ENCODE measurements at places on chromosomes 2 and 18. TPM values are rescaled to one million over a fixed set of nuclear protein-coding genes. Genes with fewer than 3 reads are reported as not detected.

The DLX1 gene
- not detected for total RNA-seq

The TWIST2 gene
- not detected for total RNA-seq

The ZNF521 gene
- not detected for total RNA-seq

The PFN4 gene
- not detected for total RNA-seq

The ALPI gene
- not detected for total RNA-seq

The ARHGAP15 gene
- 71.3 TPM for total RNA-seq

The PJVK gene
- total RNA-seq: 4.6 TPM

The SLC16A14 gene
- total RNA-seq: 1.5 TPM

DNA sequence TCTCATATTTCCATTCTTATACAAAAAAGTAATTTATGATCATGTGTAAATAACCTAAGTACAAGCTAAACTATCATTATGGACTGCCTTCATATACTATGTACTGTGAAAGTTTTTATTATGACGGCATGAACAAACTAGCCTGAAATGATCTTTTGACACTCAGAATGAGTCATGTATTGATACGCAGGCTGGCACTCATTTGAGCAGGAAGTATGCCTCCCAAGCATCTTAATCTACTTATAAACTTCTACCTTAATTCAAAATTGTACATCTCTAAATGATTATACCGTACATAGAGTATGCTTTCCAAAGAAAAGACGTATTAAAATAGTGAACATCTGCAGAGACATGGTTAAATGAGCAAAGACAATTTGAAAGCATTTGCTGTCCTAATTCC, 207.1 kb upstream of the SPOPL start:
- H3K36me3 ChIP-seq: no peaks in the 10 kb centered on the region
- no peak for DNase-seq
- no peak overlapping the region for H3K27ac ChIP-seq
- H3K4me1 ChIP-seq: no peaks in the 10 kb centered on the region
- no peak overlapping the region for H3K4me3 ChIP-seq

DNA sequence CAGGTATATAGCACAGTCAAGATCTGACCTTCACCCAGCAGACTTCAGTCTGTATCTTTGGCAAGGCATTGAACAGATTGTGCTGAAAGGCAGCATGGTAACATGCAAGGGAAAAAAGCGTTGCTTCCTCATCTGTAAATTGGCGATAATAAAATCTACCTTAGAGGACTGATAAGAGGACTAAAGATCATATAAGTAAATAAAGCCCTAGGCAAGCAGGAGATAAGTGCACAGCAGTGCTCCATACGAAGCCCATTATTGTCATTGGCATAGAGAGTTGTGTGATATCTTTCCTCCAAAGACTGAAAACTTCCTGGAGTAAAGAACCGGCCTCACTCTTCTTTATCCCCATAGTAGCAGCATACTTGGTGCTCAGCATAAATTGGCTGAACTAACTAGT, 162.6 kb downstream of the ANKRD44 start:
- no peaks in the 10 kb centered on the region for H3K27me3 ChIP-seq
- peaks cover 77% of the 10 kb centered on the region for H3K4me1 ChIP-seq
- peaks cover 39% of the 10 kb centered on the region for H3K36me3 ChIP-seq
- H3K4me3 ChIP-seq: no peak overlapping the region
- peak overlapping the region; percentile 80 for H3K27ac ChIP-seq

DNA sequence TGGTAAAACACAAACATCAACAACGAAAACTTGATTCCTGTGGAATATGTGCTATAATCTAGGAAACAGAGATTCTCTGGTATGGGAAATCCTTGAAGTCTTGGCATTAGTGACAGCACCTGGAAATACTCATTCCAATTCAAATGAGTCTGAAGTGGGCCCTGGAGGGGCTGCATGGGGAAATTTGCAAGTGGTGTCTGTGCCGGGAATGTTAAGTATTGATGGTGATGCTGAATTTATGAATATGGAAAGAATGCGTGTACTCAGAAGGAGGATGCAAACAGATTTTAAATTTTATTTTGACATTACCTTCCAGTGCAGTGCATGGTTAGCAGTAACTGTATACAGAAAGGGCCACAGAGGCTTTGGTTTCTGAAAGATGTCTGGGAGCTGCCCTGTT, 37.2 kb downstream of the PTPRM start:
- H3K27me3 ChIP-seq: no peaks in the 10 kb centered on the region
- H3K4me1 ChIP-seq: no peaks in the 10 kb centered on the region
- H3K36me3 ChIP-seq: no peaks in the 10 kb centered on the region
- H3K27ac ChIP-seq: no peak overlapping the region

GRCh38 chr2:22579341-22579740, 805.6 kb upstream of the KLHL29 start:
- no peaks in the 10 kb centered on the region for H3K4me1 ChIP-seq
- no peak overlapping the region for H3K4me3 ChIP-seq
- H3K27ac ChIP-seq: no peak overlapping the region

GRCh38 chr2:116676776-116677175, 1137.7 kb upstream of the DDX18 start:
- no peak overlapping the region for H3K27ac ChIP-seq
- no peak overlapping the region for H3K4me3 ChIP-seq
- no peaks in the 10 kb centered on the region for H3K36me3 ChIP-seq
- no peak for DNase-seq
- no peaks in the 10 kb centered on the region for H3K27me3 ChIP-seq

GRCh38 chr2:43389581-43390466, 163.4 kb upstream of the ZFP36L2 start:
- H3K27me3 ChIP-seq: no peaks in the 10 kb centered on the region
- no peak overlapping the region for H3K27ac ChIP-seq
- DNase-seq: no peak
- H3K4me3 ChIP-seq: no peak overlapping the region
- H3K4me1 ChIP-seq: peaks cover 34% of the 10 kb centered on the region
